Thoracic aorta (tissue), 2 donors: ENCODE measurements at places on chromosomes 2 and 18. TPM values are rescaled to one million over a fixed set of nuclear protein-coding genes. Genes with fewer than 3 reads are reported as not detected.

DNA sequence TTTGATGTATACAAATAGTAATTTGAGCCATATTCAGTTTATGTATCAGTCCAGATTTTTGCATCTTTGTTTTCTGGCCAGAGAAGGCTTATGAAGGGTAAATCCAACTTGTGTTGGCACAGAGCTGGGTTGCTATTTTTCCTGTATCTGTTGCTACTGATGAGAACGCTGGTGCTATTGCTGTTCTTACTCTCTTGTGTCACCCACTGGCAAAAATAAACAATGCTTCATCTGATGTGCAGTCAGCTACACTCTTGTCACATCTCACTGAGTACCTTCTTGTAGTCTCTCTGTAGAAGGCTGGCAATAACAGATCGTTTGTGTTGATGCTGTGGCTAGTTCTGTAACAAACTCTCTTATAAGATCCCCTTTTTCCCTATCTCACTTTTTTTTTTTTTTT, 323.4 kb downstream of the CDH19 start:
- DNase-seq = no peak

SPR gene
- total RNA-seq = 26.1 TPM

DNA sequence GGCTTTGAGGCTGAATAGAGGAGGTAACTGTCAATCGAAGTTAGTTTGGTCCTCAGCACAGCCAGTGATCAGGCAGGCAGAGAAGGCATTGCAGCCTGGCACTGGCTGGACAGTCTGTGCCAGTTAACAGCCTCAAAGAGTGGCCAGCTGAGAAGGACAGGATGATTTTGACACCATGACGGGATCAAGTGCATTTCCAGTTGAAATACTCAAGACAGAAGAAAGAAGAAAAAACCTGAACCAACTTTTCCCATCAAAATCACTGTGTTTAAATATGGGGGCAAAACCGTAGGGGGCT, 96.7 kb upstream of the ZCCHC2 start:
- no peak for DNase-seq

TUBA4B gene
- not detected for total RNA-seq

ABCG5 gene
- not detected for total RNA-seq

LRATD1 gene
- total RNA-seq = 4.1 TPM

DNA sequence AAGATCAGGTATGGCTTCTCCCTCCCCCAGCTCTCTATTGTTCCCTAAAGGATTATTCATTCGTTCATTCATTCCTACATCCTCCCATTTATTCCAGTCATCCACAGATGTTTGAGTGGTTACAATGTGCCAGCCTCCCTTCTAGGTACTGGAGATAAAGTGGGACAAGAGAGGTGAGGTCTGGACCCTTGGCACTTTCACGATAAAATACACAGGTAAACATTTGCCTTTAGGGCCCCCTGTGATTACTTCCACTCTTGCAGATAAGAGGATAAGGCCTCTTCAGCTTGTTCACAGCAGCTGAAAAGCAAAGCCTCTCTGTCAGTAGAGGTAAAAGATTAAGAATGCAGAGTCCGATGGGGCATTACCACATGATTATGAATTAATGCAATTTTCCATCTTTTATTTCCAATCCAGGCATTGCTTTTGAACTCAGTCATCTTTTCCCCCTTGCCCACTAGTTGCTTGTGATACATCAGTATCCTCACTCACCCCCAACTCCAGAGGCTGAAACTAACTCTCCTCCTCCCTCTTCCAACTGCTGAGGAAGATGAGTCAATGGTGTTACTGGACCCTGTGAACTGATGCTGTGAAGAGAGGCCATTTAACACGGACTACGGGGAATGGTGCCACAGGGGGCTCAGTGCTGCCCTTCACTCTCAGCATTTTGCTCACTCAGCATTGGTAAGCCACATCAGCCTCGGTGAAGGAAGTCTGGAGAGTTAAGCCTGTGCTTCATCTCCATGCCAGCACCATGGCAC, 1.1 kb upstream of the DPP4 start:
- no peak for DNase-seq

GRCh38 chr2:229090225-229090624, 180.9 kb downstream of the PID1 start:
- DNase-seq = no peak
